ENCODE measurements at places on chromosomes 1 and 21.

DNA sequence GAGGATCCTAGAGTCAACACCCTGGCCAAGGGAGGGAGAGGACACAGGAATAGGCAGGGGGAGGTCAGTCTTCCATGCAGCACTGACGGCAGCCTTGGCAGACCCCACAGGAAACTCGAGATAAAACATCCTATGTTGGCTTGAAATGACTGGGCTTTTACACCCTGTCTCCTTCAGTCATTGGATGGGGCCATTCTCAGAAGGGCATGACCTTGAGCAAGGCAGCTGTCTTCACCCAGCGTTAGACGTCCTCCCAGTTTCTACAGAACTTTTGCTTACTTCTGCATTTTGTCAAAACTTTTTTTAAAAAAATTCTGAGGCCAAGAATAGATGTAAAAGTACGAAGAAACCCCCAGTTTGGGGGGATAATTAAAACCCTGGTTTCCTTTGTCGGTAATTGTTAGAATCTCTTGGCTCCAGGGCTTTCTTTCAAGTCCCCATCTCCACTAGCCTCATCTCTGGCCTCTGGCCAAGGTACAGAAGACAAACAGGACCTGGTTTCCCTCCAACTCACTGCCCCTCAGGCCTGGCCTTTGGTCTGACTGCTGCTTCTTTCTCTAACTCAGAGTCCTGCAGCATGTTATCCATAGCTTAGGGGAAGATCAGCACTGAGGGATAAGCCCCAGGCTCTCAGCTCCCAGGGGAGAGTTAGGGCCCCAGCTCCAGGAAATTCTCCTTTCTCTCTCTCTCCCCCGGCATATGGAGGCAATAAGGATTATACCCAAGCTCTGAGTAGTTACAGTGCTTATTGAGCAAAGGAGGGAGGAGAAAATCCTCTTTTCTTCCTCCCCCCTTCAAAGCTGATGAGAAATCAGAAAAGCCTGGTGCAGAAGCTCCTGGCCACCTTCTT lies 51.6 kb upstream of the KCND3 start:
- DNase-seq, result no peak

GRCh38 chr1:115225993-115226685 lies 111.9 kb downstream of the NGF start:
- no peak for DNase-seq

GRCh38 chr1:174219606-174220370 lies 60.5 kb downstream of the RABGAP1L start:
- no peak for DNase-seq

GRCh38 chr1:76463278-76463677 lies 388.7 kb downstream of the ST6GALNAC3 start:
- no peak for DNase-seq

DNA sequence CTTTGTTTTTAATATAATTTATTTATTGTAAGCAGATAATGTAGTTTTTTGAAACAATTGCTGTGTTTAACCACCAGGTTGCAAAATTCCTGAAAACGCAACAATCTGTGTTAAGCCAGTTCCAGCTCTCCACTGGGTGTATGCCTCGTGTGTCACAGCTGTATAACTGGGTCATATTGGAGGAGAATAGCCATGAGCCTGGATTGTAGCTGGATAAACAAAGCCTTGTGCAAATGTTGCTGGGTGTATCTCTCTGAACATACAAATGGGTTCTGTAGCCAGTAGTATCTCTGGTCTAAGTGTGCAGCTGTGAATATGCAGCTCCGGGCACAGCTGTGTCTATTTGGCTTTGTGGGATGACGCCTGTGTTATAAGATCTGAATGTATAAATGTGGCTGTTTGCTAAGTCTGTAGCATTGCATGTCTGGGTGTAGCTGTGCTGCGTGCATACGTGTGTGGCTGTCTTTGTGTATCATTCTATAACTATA lies 2.8 kb downstream of the TCEA3 start:
- DNase-seq, result no peak

DNA sequence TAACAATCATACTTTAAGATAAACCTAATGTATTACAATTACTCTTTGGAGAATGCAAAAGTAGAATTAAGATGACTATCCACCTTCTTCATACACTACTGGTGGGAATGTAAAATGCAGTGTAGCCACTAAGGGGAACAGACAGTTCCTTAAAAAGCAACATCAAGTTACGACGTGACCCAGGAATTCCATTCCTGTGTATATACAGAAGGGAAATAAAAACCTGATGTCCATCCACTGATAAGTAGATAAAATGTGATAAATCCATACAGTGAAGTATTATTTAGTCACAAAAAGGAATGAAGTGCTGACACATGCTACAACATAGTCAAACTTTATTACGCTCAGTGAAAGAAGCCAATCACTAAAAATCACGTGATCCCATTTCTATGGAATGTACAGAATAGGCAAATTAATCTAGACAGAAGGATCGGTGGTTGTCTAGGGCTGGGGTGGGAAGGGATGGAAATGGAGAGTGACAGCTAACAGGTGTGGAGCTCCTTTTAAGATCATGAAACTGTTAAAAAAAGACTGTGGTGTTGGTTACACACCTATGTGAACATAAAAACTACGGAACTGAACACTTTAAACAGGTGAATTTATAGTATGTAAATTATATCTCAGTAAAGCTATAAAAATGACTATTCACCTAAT lies 42.1 kb downstream of the NRIP1 start:
- no peak for DNase-seq

- DNase-seq, result no peak
These were observed 2.7 kb upstream of the LPGAT1 start for GRCh38 chr1:211833174-211833820.

DNA sequence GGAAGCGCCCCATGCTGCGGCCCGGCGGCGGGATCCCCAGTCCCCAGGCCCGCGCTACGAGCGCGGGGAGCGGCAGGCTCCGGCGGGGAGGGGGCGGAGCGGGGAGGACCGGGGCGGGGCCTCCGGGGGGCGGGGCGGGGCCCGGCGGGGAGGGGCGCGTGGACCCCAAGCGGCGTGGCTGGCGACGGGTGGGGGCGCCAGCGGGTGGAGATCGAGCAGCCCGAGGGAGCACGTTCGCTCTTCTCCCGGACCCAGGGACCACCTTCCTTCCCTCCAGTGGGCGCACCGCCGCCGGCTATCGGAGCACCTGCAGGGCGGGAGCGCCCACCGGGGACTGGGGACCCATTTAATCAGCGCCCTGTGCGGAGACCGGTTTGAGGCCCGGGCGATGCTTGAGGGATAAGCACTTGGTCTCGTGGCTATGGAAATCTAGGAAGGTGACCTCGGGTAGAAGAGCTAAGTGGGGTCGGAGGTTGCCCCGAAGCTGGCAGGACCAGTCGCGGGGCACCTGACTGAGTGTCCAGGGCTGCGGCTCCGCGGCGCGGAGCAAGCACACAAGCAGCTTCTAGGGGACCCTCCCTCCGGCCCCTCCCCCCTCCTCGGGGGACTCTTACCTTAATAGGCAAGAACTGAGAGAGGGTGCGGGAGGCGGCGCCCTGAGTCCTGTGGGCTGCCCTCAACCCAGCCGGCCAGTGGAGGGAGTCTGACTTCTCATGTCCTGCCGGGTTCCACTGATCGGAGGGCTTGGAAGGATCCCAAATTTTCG lies at the start of gene TSPAN2:
Gene TSPAN2 (minus strand): TSS at position 84 of the 766 bp plus-strand sequence. CDS start 71 bp downstream, at position 13.
- no peak for DNase-seq

GRCh38 chr1:105655032-105655431 lies 1401.4 kb upstream of the PRMT6 start:
- DNase-seq, result no peak

DNA sequence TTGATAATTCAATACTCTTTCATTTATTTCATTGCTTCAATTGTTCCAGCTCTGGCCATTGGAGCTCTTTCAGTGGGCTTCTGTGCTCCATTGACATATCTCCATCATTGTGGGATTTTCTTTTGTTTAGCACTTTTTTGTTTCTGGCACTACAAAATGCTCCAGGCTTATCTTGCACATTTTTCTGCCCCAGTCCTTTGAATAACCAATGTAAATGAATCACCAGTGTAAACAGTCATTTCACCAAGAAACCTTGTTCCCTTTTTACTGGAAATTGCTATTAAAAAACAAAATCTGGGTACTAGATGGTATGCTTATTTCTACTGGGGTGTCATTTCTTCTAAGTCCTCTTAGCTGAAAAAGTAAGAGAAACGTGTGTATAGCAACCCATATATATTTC lies 173.0 kb upstream of the LYPLAL1 start:
- no peak for DNase-seq

GRCh38 chr1:247172996-247173395 lies 1.2 kb upstream of the ZNF124 start:
- DNase-seq, result no peak

DNA sequence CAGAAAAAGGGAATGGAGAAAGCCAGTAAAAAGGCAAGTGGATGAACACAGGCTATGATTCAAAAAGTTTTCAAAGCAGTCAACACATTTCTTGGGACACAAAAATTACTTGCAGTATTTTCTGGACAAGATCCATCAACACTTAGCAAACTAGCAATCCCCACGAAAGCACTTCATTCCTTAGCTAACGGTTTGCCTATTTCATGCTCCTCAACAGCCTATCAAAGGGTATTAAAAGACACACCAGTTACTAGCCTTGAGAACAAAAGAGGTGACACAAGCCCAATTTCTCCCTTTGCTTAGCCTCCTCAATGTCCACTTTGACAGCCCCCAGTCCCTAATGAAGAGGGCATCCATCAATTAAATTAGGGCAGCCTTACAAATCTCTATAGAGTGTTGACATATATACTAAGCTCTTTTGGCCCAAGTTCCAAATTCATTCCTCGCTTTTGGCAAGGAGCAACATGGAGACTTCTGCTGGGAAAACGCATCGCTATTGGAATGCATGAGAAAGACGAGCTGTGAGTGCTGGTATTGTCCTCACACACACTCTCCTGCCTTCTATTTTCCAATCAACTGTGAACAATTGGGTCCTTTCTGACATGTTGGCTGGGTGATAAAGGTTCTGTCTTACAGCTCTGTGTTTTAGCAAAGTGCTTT lies 180.0 kb downstream of the TNR start:
- DNase-seq, result no peak

DNA sequence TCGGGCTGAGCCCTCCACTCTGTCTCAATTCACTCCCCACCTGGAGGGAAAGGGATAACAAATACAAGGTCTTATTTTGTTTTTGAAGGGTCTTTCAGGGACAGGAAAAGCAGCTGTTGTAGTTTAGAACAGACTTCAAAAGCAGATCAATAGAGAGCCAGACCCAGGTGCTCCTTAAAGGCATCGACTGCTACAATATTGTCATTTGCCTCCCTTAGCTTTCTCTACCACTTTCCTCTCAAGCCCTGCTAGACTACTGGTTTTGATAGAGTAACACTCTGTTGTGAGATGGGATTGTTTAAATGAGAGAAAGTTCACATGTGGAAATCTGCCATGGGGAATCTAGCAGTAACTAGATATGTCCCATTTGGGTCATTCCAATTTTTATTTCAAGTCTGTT lies 24.0 kb downstream of the RGS7 start:
- no peak for DNase-seq

GRCh38 chr21:44261675-44262295 lies at the start of gene DNMT3L:
Gene DNMT3L, minus strand, starts transcription at chr21:44261897. Its CDS starts 638 bp downstream, at chr21:44261259.
- DNase-seq, result no peak

DNA sequence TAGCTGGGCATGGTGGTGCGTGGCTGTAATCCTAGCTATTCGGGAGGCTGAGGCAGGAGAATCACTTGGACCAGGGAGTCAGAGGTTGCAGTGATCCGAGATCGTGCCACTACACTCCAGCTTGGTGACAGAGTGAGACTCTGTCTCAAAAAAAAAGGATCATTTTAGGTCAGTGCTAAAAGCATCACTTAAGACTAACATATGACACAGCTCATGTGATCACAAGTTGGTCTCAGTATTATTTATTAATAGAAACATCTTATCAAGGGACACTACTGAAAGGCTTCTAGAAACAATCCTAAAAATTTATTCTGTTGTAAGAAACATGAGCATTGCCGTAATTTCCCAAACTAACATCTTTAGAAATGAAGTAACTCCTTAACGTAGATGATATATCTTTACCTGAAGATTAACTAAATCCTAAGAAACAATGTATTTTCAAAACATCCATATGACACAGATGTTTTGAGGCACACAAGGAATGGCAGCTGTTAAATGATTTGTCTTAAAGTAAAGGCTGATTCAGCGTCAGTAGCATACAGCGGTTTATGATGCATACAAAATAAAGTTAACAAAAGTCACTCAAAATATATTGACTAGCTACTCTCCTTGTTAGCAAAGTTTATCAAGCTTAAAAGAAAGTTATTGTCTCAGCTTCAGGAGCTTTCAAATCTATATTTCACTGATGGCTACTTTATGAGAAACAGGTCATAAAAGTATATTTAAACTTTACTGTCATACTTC lies 2.6 kb downstream of the NIBAN1 start:
- no peak for DNase-seq

- no peak for DNase-seq
These were observed 110.5 kb upstream of the KCND3 start for GRCh38 chr1:112099979-112100378.

- DNase-seq, result no peak
These were observed 116.0 kb downstream of the LMX1A start for GRCh38 chr1:165240492-165240891.

GRCh38 chr1:87170931-87171598 lies 157.6 kb upstream of the LMO4 start:
- no peak for DNase-seq

DNA sequence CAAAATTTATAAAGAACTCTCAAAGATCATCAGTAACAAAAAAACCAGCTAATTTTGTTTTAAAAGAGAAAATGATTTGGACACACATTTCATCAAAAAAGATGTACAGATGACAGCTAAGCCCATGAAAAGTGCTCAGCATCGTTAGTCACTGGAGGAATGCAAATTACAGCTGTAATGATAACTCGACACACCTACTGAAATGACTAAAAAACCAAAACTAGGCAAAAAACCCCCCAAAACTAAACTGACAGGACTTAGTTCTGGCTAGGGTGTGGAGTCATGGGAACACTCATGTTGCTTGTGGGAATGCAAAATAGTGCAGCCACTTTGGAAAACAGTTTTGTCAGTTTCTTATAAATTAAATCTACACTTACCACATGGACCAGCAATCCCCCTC lies 59.5 kb downstream of the CNIH3 start:
- no peak for DNase-seq

GRCh38 chr1:53431805-53432565 lies 27.2 kb upstream of the DMRTB1 start:
- DNase-seq, result no peak

DNA sequence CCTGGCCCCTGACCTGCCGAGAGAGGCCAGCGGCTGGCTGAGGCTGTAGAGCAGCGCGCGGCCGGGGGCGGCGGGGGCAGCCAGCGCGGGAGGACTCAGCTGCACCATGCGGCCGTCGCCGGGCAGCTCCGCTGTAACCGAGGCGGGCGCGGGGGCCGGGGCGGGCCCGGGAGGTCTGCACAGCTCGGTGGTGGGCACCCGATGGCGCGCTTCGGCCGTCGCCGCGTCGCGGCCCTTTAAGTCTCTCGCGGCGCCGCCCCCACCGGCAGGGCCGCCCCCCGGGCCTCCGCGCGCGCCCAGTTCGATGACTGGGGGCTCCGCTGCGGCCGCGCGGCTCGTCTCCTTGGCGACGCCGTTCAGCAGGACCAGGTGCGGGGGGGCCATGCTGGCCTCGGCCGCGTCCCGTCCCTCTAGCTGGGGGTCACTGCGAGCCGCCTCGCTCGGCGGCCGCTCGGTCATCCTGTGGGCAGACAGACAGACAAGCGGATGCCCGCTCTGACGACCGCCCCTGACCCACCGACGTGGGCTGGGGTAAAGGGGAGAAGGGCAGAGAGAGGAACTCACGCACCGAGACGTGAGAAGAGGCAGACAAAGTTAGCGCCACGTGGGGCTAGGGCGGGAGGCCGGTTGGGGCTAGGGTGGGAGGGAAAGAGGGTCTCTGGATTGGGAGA lies 6.5 kb downstream of the TAL1 start:
- no peak for DNase-seq
